ENCODE measurements at places on chromosomes 16 and 17.

GRCh38 chr17:67297454-67297960 lies 52.5 kb upstream of the HELZ start:
- H3K27me3 ChIP-seq: no peaks in the 10 kb centered on the region
- H3K36me3 ChIP-seq: no peaks in the 10 kb centered on the region
- no peak for DNase-seq
- no peak overlapping the region for H3K4me3 ChIP-seq
- H3K27ac ChIP-seq: no peak overlapping the region

DNA sequence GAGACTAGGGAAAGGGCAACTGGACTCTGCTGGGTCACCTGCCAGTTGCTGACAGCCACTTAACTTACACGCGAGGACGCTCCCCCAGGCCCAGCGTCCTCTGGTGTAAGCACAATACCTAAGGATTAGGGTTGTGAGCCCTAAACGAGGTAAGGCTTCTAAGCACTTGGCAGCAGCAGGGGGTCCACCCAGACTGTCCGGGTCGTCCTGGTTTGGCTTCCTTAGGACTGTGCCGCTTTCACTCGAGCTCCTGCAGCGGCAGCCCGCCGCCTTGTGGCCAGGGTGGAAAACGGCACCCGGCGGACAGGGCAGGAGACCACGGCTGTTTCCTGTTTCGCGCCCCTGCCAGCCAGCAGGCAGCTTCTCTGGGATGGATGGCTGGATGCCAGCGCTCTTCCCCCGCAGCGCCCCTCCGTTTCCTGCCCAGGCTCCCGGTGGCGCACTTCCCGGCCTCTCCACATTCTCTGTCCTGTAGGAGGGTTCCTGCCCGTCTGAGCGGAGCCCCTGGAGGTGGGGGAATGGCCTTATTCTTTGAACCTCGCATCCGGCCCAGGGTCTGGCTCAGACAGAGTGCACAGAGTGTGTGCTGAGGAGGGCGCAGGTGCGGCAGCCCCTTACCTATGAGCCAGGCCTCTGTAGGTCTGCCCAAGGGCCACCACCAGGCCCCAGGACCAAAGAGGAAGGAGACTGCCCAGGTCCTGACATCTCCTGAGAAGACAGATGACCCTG lies 47.0 kb upstream of the AMZ2 start:
- no peaks in the 10 kb centered on the region for H3K36me3 ChIP-seq
- peaks cover 18% of the 10 kb centered on the region for H3K4me1 ChIP-seq
- peak; percentile 90 for DNase-seq

GRCh38 chr17:7703584-7704479 lies 1.2 kb upstream of the EFNB3 start:
- H3K36me3 ChIP-seq: peaks cover 30% of the 10 kb centered on the region
- peak overlapping the region; percentile 82 for H3K27ac ChIP-seq
- H3K4me1 ChIP-seq: peaks cover 17% of the 10 kb centered on the region
- peak overlapping the region; percentile 75 for H3K4me3 ChIP-seq

GRCh38 chr17:32565401-32565800 lies 78.6 kb downstream of the CDK5R1 start:
- H3K27me3 ChIP-seq: no peaks in the 10 kb centered on the region
- peaks cover 20% of the 10 kb centered on the region for H3K4me1 ChIP-seq
- H3K36me3 ChIP-seq: peaks cover 5% of the 10 kb centered on the region
- H3K27ac ChIP-seq: no peak overlapping the region
- DNase-seq: no peak

DNA sequence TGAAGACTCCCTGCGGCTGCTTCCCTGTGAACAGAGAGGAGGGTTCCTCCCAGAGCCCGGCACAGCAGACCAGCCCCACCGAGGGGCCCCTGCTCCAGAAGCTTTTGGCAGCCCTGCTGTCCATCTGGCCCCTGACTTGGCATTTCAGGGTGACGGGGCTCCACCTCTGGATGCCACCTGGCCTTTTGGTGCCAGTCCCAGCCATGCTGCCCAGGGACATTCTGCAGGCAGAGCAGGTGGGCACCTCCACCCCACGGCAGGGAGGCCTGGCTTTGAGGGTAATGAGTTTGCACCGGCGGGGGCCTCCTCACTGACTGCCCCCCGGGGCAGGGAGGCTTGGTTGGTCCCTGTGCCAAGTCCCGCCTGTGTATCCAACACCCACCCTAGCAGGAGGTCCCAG lies 20.3 kb upstream of the ZFPM1 start:
- H3K27ac ChIP-seq: no peak overlapping the region
- H3K36me3 ChIP-seq: no peaks in the 10 kb centered on the region
- no peak for DNase-seq
- no peaks in the 10 kb centered on the region for H3K27me3 ChIP-seq
- H3K4me1 ChIP-seq: peaks cover 3% of the 10 kb centered on the region

DNA sequence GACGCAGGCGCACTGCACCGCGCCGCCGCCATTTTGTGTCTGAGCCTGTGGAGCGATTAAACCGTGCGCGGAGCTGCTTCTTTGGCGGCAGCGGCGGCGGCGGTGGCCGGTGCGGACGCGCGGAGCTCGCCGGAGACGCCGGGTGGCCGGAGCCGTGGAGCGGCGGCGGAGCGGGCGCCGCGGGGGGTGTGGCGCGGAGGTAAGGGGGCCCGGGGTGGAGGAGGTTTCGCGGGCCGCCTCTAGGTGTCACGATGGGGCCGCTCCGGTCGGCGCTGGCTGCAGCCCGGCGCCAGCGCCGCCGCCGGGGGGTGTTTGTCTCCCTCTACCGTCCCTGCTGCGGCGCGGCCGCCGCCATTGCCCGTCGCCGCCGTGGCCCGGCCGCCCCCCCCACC lies at the start of gene CTCF:
CTCF (plus strand) TSS at position 1 of the 392 bp plus-strand sequence. CDS start 48,307 bp downstream, outside the sequence.
- H3K27me3 ChIP-seq: no peaks in the 10 kb centered on the region
- peak within 1 kb of the TSS; percentile 95 for H3K27ac ChIP-seq
- H3K36me3 ChIP-seq: peaks cover 6% of the 10 kb centered on the region
- DNase-seq: no peak

GRCh38 chr17:30347488-30347887 lies 13.6 kb upstream of the TMIGD1 start:
- no peaks in the 10 kb centered on the region for H3K4me1 ChIP-seq
- no peak overlapping the region for H3K4me3 ChIP-seq
- peaks cover 4% of the 10 kb centered on the region for H3K27me3 ChIP-seq

DNA sequence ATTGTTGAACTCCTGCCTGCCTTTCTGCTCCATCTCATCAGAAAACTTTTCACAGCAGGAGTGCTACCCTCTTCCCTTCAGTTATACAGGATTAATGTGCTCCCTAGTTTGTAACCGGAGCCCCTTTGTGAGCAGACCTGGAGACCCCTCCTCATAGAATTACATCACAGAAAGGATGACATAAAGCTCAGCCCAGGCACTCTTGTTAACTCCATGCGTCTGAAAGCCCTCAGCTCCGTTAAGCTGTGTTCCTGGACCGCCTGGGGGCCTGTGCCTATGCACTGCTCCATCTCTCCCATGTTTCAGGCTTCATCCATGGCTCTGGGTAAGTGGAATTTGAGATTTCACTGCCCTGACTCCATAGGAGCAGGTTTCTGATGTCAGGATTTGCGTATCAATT lies 7.6 kb downstream of the WSCD1 start:
- H3K4me3 ChIP-seq: no peak overlapping the region
- H3K36me3 ChIP-seq: no peaks in the 10 kb centered on the region
- peaks cover 10% of the 10 kb centered on the region for H3K27me3 ChIP-seq
- no peaks in the 10 kb centered on the region for H3K4me1 ChIP-seq
